ENCODE measurements at places on chromosomes 2 and 18.

GRCh38 chr18:48785091-48785614 is 165.6 kb downstream of the SMAD7 start:
- no peak for DNase-seq

GRCh38 chr18:58955738-58956137 is 91.1 kb downstream of the ZNF532 start:
- DNase-seq = peak; percentile 29

DNA sequence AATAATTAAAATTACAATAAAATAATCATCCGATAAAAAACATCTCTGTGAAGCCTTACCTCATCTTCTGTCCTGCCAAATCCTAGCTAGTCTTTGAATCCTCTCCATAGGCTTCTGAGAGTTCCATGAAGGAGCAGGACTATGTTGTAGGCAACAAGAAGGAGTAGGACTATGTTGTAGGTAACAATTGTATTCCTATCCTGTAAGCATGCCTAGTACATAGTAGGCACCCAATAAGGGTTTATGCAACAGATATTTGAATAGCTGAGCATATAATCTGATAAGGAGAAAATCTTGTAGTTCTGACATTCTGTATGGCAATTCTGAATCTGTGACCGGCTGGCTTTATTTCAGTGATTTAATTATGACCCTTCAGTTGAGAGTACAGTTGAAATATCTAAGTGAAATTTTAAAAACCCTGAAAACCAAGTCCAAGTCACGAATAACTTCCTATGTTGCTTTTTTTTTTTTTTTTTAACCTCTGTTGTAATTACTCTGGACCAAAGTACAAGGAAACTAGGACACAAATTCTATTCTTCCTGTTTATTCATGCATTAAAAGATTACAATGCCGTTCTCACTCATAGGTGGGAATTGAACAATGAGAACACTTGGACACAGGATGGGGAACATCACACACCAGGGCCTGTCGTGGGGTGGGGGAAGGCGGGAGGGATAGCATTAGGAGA is 27.8 kb downstream of the VWA3B start:
- no peak for DNase-seq

GRCh38 chr18:74739926-74740325 is 142.3 kb downstream of the ZNF407 start:
- no peak for DNase-seq

GRCh38 chr2:96584017-96584416 is 47.5 kb downstream of the ARID5A start:
- no peak for DNase-seq

- no peak for DNase-seq
Observed at GRCh38 chr18:36427831-36428230, 130.3 kb downstream of the FHOD3 start.
